ENCODE measurements at places on chromosomes 2 and 18.

- DNase-seq = no peak
These were observed 180.1 kb downstream of the EN1 start for GRCh38 chr2:118667348-118667747.

GRCh38 chr2:129849559-129850160 lies 129.8 kb upstream of the RAB6C start:
- DNase-seq = no peak

DNA sequence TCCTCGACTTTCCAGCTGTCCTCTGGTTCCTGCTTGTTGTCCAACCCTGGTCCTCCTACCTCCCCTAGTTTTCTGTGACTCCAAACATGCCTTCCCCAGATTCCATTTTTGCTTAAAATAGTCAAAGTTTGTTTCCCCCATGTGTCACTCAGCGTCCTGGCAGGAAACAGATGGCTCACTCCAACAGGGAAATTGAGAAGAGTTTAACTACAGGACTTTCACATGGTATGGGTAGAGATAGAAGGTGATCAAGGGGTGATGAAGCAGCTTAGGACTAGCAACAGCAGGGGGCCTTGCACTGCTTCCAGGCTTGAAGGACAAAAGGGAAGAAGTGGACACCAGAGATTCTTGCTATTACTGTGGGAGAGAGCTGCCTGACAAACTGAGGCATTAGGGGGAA lies 6.1 kb upstream of the CUL3 start:
- DNase-seq = no peak

DNA sequence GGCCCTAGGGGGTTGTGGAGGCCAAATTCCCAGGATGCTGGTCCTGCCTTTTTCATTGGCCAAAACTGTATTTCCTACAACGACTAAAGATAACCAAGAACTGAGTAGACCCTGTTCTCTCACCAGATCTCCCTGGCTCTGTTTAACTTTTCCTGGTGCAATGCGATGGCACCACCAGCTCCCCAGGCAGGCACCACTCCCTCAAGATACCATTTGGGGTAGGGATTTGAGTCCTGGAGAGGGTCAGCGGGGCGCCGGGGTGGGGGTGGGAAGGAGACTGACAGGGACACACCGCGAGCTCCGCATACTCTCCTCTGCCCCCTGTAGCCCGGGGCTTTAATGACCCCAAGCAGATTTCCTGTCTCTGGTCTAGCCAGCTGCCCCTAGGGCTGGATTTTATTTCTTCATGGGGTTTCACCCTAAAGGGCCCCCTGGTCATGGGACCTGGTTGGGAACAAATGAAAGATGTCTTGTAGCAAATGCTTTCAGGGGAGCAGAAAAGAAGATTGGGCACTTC lies 7.3 kb downstream of the SIX2 start:
- DNase-seq = no peak

- no peak for DNase-seq
These were observed 259.2 kb downstream of the SLC4A3 start for GRCh38 chr2:219886615-219887014.

DNA sequence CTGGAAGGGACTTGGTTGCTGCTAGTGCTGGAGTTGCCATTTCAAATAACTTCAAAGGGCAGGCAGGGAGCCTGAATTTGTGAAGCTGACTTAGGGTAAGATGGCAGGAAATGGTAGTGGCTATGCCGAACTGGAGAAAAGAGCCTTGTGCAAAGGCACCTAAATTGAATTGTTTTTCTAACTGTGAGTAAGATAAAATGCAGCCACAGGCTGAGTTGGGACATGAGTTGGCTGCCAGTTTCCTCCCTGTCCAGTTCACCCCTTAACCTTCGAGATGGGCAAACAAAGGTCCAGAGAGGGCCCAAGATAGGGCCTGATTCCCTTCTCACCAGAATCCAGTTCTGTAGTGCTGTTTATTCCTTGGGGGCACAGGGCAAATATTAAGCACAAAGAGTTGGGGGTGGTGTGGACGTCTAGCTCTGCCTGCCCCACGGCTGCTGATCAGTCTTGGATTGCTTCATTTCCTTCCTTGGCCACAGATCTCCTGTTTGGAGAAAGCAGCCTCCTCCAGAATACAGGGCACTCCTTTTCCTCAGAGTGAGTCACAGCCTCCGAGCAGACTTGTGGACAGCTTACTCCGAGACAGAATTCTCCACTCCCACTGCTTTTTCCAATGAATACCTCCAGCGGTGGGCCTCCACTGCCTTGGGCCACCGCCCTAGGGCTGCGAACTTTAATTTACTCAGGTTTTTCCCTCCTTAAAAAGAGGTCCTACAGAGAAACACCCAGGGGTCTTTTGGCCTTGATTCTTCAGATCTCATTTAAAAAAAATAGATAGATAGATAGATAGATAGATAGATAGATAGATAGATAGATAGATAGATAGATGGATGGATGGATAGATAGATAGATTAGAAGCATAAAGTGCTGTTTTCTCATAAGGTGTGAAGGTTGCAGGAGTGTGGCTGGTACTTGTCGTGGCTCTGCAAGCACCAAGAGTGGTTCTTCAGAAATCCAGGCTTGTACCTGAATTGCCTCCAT lies 18.4 kb upstream of the SLC20A1 start:
- DNase-seq = no peak

DNA sequence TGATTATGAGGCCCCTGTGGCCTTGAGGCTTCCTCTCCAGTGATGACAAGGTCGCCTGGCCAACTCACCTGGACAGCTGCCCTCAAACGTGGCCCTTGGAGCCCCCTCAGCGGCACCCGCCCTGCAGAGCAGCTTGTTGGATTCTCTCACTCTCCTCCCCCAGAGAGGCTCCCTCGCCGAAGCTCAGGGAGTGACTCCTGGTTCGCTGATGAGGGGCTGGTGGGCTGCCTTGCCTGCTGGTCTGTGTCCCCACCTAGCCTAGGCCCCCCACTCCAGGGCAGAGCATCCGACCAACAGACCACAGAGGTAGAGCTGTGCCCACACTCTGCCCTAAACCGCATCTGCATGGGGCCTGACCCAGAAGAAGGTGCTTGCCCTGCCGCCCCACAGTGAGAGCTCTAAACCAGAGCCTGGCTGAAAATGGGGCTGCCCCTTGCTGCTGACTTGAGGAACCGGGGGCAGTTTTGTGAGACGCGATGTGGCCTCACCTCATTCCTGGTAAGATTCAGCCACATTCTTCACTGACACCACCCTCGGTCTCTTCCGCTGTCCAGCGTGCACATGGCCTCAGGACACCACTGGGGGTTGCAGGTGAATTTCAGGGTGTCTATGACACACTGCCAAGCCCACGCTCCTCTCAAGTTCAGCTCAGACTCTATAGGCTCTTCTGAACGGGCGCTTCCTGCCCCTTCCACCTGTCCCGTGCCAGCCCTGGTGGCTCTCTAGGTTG lies 131.6 kb downstream of the CABLES1 start:
- no peak for DNase-seq

DNA sequence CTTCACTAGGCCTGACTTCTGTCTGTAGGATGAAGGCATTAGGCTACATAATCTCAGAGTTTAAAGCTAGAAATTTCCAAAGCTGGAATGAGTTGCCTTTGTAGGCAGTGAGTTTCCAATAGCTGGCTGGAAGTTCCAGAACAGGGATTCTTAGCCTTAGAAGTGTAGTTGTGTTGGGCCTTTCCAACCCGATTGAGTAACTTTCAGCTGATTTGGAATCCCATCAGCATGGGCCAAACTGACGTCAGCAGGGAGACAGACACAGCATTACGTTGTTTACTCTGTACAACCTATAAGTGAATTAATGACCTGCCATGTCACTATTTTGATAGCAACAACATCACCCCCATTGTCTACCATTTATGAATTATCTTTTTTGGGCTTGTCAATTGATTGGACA lies 56.9 kb downstream of the SETBP1 start:
- no peak for DNase-seq

DNA sequence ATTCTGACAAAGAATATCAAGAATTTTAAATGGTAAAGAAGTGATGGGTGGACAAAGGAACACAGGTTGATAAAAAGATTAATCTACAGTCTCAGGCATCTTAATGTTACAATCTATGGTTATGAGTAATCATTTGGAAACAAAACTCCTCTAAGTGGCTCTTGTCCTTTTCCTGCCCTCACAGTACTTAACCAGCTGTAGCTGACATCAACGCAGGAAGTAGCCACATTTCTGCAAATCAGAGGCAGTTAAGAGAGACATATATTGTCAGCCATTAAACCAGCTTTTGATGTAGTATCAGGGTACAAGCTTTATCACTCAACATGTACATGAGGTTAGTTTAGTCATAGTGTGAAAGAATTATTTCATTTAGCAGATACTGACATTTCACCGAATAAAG lies 244.6 kb downstream of the NR4A2 start:
- no peak for DNase-seq

GRCh38 chr2:181318504-181319280 lies 138.5 kb upstream of the ITGA4 start:
- DNase-seq = no peak

DNA sequence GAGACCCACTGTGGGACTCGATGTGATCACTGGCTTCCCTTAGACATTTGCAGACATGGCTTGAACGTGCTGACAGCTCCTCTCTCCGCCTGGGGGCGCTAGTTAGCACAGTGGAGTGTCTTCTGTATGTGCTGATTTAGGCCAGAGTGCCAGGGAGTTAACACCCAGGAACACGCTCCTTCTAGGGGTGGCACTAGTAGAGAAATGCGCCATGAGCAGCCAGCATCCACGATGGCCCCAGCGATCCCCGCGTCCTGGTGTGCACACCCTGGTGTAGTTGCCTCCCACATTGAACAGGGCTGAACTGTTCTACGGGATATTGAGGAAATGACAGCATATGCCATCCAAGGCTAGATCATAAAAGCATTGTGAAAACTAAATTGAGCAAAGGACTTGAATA lies 11.4 kb upstream of the NMUR1 start:
- DNase-seq = no peak

- DNase-seq = no peak
These were observed 168.0 kb downstream of the RPIA start for GRCh38 chr2:88859461-88859860.

DNA sequence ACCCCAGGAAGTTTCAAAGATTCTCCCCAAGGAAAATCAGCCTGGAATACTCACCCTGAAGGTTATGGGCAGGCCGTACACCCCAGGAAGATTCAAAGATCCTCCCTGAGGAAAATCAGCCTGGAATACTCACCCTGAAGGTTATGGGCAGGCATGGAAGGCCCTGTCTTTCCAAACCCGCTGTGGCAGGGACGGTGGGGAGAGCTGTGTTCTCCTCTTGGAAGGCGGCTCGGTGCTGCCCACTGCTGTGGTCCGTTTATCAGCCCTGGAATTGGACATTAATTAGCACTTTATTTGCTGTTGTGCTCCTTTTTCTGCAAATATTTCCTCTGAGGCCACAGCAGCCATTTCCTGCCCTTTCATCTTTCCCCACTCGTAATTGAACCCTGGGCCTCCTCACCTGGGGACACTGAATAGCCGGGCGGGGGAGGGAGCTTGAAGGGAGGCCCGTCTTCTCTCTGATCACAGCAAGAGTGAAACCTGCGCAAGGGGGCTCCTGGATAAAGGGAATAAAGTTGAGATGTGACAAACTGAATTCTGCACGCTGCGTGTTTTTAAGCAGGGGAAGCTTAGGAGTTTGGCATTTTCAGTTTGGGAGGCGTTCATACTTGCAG lies 308.7 kb upstream of the SALL3 start:
- no peak for DNase-seq

- DNase-seq = no peak
These were observed 26.5 kb downstream of the KIAA2012 start for GRCh38 chr2:202099515-202099914.

GRCh38 chr2:42949125-42949524 lies 156.7 kb upstream of the HAAO start:
- no peak for DNase-seq

DNA sequence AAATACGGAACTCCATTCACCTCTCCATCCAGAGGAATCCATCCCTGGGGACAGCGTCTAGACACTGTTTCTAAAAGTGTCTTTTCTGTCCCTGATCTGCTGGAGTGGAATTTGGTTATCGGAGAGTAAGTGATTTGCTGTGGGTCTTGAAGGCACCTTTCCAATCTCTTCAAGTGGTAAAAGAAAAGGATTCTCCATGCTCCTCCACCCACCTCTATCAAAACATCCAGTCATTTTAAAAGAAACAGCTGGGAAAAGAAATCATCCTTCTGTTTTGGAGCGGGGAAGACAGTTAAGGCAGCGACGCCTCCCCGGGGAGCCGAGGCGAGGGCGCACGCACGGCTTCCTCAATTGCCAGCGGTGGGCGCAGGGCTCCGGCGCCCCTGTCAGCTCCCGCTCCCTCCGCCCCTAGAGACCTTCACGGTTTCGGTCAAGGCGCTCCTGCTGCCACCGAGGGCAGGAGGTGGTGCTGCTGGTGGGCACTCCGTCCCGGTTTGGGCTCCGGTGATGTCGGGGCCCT lies 547 bp downstream of the SLC35F5 start:
- DNase-seq = no peak

- no peak for DNase-seq
These were observed 759.4 kb downstream of the CBLN2 start for GRCh38 chr18:71784777-71785176.

DNA sequence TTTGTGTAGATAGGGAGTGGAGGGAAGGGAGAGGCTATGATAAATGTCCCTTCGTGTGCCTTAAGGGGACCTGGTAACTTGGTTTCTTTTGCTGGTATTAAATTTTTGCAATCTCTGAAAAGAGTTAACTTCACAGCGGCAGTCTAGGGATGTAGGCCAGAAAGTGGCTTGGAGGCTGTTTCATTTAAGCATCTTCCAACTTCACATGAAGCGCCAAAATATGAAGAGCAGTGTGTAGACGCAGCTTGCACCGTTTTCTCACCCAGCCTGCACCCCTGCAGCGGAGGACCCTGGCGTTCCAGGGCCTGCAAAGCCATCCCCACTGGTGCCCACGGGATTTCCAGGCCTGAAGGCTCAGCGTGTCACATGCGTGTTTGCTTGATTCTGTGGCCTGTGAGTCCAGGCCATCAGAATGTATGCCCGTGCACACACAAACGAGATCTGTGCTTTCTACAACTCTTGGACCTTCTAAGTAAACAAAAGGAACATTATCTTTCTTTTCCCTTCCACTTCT lies 87.2 kb upstream of the EPB41L3 start:
- DNase-seq = no peak

GRCh38 chr2:118832071-118832790 lies 15.2 kb downstream of the EN1 start:
- DNase-seq = no peak

GRCh38 chr2:204012072-204012653 lies 75.6 kb downstream of the ICOS start:
- no peak for DNase-seq

DNA sequence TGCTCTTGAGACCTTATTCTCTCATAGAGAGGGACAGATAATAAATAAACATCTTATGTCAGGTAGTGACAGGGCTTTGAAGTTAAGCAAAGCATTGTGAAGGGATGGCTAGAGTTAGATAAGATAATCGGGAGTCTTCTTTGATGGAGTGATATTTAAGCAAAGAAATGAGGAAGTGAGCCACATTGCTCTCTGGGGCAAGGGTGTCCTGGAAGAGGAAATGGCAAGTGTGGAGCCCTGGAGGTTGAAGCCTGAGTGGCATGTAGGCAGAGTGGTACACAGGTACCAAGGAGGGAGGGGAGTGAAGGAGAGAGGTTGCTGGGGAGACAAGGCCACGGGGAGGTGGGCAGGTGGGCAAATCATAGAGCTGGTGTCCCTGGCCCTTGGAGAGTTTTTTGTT lies 110.2 kb downstream of the CTAGE1 start:
- no peak for DNase-seq

All from D721Med (cell line).